ENCODE measurements at places on chromosomes 12 and 14. TPM values are rescaled to one million over a fixed set of nuclear protein-coding genes. Genes with fewer than 3 reads are reported as not detected.
A peak's percentile ranks its signal among the peaks of the same experiment; 100 is the strongest.

GRCh38 chr14:100893228-100893601 is 10.3 kb downstream of the RTL1 start:
- no peak for DNase-seq

DNA sequence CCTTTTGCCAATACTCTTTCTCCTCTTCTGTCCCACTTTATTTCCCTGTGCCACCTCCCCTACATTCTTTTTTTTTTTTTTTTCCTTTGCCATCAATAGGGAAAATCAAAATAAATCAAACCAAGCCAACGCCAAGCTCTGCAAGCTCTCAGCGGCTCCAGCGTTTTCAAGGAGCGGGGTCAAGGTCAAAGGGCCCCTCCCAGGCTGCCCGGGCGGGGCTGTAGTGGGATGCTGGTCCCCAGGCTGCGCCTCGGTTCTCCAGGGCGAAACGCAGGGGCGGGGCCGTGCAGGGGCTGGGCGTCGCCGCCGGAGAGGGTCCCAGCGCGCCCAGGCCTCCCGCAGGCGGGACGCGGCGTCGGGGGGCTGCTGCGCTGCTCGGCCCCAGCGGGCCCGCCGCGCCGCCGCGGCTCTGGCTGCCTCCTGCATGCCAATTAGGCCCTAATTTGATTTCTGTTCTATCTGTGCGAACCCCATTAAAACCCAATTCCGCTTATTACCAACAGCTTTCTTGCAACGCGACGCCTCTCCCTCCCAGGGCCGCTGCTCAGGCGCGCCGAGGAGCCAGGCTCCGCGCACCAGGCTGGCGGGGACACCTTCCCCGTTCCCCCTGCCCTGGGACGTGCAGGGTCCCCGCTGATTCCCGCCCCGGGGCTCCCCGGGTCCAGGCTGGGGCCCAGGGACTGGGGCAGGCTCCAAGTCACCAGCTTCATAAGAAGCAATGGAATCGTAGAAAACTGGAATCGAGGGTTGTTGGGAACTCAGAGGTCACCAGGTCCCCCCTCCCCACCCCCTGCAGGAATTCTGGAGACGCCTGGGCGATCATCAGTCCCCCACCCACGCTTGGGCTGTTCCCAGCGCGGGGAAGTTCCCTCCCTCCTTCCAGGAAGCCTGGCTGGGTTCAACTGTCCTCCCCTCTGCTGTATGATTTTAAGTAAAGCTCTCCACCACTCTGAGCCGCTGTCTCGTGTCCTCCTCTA is 50.7 kb upstream of the MAP1LC3B2 start:
- DNase-seq = peak; percentile 59

DNA sequence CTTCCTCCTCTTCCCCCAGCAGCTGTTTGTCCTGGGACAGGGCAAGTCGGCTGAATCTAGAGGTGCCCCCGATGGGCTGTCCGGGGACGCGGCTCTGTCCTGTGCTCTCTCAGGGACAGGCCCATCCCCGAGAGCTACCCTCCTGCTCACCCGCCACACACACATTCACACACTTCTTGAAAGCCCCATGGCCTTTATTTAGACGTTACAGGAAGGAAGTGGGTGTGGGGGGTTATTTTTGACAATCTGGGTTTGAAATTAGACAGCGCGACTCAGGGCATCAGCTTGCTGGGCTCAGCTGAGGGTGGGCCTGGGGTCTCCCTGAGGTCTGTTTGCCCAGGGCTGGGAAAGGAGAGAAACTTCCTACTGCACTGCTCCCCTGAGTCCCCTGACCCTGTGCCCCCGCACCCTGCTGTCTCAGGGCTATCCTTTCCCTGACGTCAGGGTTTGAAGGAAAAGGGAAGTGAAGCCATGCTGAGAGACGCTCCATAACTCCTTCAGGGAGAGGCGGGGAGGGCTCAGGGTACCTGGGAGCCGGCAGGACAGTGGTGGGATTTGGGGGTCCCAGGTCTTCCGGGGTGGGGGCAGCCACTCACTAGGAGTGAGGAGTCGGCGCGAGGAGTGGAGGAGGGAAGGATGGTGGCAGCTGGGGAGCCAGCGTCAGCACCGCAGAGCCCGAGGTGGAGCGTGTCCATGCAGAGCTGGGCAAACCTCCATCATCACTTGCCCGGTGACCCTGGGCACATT is 8.1 kb downstream of the PTPN6 start:
- DNase-seq = no peak

- DNase-seq = no peak
Observed at GRCh38 chr14:73263606-73264005, 26.3 kb downstream of the PAPLN start.

GRCh38 chr12:115506822-115507559 is 770.5 kb downstream of the MED13L start:
- DNase-seq = no peak

Gene NRL
- 1.2 TPM for total RNA-seq

GRCh38 chr14:77186911-77187648 is 5.5 kb downstream of the TMEM63C start:
- DNase-seq = no peak

Gene CLEC4C
- not detected for total RNA-seq

DNA sequence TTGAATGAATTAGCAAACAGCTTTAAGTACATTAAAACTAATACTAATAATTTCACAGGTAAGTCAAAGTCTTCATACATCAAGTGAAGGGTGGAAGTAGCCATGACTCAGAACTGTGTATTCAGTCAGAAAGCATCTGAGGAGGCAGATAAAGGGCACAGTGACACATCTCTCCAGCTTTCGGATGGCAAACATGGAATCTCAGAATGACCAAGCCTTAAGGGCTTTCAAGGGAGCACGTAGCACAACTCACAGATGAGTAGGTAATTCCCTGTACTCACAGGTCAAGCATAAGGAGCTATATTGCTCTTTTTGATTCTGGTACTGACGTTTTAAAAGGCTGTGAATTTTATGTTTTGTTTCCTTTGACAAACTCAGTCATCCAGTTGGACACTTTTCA is 56.0 kb downstream of the MDGA2 start:
- DNase-seq = no peak

DNA sequence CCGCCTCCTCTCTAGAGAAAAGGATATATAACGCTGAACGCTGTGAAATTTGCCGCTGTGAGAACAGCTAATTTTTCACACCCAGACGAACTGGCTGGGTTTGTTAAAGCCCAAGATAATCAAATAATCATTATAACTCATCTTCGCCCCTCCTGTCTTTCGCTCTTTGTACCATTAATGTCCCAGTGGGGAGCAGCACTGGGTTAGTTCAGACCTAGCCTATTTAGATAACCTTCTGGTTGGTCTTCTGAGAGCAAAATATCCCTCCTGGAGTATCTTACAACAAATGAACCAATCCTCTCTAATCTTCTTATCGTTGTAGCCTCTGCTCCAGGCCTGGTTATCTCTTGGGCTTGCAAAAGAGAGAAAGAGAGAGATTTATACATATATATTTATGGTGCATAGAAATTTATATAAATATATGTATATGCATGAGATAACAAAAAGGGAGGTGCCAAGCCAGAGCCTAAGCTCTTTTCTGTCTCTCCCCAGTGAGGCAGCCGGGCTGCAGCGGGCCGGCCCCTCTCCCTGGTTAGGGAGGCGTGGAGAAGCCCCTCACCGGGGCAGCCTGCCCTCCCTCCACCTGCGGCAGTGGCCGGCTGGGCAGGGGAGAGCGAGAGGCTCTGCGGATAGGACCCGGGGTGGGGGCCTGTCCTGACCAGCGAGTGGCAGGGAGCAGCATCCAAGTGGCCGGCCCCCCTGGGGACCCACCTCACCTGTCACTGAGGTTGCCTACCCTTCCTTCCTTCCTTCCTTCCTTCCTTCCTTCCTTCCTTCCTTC is 202.0 kb upstream of the LHX5 start:
- DNase-seq = no peak

- DNase-seq = no peak
Observed at GRCh38 chr14:94021001-94021400, 5.1 kb upstream of the OTUB2 start.

- no peak for DNase-seq
Observed at GRCh38 chr12:24913130-24913529, 35.8 kb downstream of the BCAT1 start.
